CD8-positive, alpha-beta memory T cell (primary cell): ENCODE measurements at places on chromosomes 6 and 20. TPM values are rescaled to one million over a fixed set of nuclear protein-coding genes. Genes with fewer than 3 reads are reported as not detected.

The SIM1 gene
- polyA plus RNA-seq, result not detected

The CYP39A1 gene
- polyA plus RNA-seq, result not detected

The IL20RA gene
- polyA plus RNA-seq, result not detected

The TENT5A gene
- 3.3 TPM for polyA plus RNA-seq

The TINAG gene
- not detected for polyA plus RNA-seq

The POPDC3 gene
- not detected for polyA plus RNA-seq

The CHRNA4 gene
- not detected for polyA plus RNA-seq

The DSP gene
- polyA plus RNA-seq, result 0.08 TPM

The SLC12A5 gene
- not detected for polyA plus RNA-seq

The LY6G6C gene
- polyA plus RNA-seq, result not detected

The RFX6 gene
- polyA plus RNA-seq, result not detected

The TULP1 gene
- not detected for polyA plus RNA-seq

The WFDC5 gene
- not detected for polyA plus RNA-seq

The FAM217A gene
- not detected for polyA plus RNA-seq

The COL12A1 gene
- not detected for polyA plus RNA-seq

The CTCFL gene
- polyA plus RNA-seq, result not detected

The ZNF184 gene
- 10.8 TPM for polyA plus RNA-seq
